Panc1 (cell line): ENCODE measurements at places on chromosomes 3 and 15.

GRCh38 chr3:50324351-50325112, 2.0 kb upstream of the HYAL2 start:
- no peak for DNase-seq

DNA sequence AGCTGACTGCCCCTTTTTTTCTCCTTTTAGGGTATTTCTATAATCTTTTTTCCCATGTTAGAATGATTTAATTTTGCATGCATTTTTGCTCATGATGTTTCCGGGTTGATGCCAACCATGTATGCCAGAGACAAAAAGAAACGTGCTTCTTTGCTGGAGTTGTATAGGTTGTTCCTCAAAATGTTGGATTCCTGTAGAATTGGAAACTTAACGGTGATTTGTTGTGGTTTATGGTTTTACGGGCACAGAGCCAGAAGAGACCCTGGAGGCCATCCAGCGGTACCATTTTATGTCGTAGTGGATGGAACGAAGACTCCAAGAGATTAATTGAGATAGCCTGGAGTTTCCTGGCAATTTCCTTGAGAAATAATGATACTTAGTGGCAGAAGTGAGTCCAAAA, 481.5 kb upstream of the RGMA start:
- no peak for DNase-seq

DNA sequence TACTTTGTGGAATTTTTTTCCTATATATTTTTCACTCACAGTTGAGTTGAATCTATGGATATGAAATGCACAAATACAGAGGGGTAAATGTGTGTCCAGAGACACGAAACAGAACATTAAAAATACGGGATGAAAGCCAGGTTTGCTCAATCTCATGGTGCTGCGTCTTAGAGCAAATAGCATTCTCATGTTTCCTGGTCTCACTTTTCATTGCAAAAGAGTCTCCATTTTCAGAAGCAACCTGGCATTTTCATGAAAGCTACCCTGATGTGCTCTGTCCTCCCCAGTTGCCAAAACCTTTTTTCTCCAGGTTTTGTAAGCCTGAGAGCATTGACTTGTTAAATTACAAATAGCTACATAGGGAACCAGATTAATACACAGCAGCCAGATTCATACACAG, 49.5 kb upstream of the MBNL1 start:
- DNase-seq, result no peak

- DNase-seq, result no peak
Observed at GRCh38 chr15:82646250-82647044, 716 bp downstream of the CPEB1 start.

DNA sequence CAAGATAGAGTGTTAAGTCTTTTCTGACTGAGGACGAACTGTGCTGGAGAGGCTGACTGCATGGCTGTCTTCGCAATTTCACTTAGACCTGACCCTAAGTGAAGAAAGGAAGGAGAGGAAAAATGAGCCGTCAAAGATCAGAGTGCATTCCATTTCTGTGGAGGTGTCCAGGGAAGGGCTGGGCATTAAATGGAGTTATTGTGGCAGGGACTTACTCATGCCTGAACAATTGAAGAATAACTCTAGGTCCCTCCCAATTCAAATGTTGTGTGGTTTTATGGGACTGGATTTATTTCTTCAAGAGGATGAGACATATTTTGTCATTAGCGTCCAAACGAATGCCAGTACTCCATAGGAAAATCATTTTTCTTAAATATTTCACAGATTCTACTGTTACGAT, 187.3 kb upstream of the CFAP20DC start:
- no peak for DNase-seq

GRCh38 chr15:40098489-40099261, 10.0 kb downstream of the BMF start:
- DNase-seq, result peak; percentile 77

DNA sequence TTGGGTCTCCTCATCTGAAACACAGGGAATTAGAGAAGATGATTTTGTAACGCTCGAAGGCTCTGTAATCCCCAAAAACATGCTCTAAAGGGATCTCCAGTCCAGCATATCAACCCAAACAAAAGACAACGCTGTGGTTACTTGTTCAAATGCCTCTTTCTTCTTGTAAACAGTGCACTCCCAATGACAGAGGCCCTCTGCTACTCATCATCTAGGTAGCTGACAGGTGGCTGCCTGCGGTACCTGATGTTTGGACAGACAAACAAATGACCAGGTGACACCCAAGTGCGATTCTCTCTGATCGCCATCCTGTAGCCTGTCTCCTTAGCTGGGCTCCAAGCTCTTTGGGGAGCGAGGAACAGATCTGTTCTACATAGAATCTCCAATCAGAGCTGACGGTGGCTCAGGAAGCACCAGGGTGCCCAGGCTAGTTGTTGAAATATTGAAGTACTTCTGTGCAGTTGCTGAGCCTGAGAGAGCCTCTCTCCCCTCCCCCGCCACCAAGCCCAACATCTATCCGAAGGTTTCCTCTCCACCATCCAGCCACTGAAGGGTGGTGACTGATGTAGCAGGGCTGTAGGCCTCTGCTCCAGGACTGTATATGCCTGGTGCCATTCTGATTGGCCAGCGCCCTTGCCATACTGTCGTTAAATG, 238.7 kb downstream of the XXYLT1 start:
- DNase-seq, result no peak

DNA sequence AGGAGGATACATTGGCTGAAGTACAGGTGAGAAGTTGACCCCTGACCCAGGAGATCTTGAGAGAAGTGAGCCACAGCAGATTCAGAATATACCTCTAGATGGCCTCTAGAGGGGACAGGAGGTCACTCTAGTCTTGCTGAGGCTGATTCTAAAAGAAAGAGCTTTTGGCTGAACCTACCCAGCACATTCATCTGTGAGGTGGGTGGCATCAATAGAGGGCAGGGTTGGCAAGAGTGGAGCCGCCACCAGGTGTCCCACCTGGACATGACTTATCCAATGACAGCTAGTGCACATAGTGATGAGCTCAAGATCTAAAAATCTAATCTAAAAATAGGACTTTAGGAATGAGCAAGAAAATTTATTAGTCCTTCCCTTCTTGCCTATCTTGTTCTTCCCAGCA, 51.6 kb downstream of the CYP19A1 start:
- DNase-seq, result no peak

DNA sequence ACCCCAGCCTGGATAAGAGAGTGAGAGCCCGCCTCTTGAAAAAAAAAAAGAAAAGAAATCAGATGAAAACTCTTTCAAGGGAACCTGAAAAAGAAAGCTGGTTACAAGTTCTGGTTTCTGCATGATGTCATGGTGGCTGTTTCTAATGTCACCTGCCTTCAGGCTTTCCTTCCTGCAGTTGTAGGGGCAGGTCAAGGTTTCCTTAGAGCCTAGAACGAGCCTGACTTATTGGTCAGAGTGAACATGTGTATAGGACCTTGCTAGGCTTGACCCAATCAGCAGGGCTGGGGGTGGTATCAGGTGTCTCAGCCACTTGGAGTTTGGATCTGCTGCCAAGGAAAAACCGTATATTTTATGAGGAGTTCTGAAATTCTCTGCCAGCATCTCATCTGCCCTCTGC, 3.8 kb downstream of the IVD start:
- no peak for DNase-seq

- no peak for DNase-seq
Observed at GRCh38 chr3:126416943-126417342, 22.2 kb downstream of the CFAP100 start.

GRCh38 chr3:104755791-104756190, 610.9 kb upstream of the ALCAM start:
- DNase-seq, result no peak

GRCh38 chr3:174547801-174548435, 311.2 kb upstream of the NAALADL2 start:
- no peak for DNase-seq

DNA sequence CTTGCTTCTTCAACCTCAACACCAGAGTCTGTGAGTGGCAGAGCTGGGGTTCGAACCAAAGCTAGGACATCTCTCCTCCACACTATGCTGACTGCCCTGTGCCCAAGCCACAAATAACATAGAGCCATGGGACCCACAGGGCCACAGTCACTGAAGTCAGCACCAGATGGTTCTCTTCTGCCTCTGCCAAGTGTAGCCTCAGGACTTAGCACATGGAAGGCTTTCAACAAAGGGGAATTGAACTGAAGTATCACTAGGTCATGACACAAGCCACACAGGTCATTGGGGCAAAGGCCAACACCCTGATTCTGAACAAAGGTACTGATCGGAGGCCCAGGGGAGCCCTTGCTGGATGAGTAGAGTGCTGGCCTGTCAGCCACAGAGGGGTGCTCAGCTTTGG, 83.6 kb downstream of the BDH1 start:
- no peak for DNase-seq

DNA sequence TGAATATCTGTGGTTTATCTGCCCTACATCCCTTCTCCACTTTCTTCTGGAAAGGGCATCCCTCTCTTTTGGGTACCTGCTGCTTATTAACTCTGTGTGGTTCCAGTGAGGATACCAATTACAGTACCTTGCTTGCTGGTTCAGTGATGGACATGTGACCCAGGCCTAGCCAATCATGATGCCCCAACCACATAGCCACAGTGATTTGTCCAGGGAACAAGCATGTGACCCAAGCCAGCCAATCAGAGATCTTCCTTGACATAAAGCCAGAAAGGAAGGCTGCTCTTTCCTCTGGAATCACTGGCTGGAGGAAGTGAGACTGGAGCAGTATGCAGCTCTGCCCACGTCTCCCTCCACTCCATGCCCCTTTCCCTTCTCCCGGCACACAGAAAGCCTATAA, 10.9 kb upstream of the TMEM158 start:
- no peak for DNase-seq

DNA sequence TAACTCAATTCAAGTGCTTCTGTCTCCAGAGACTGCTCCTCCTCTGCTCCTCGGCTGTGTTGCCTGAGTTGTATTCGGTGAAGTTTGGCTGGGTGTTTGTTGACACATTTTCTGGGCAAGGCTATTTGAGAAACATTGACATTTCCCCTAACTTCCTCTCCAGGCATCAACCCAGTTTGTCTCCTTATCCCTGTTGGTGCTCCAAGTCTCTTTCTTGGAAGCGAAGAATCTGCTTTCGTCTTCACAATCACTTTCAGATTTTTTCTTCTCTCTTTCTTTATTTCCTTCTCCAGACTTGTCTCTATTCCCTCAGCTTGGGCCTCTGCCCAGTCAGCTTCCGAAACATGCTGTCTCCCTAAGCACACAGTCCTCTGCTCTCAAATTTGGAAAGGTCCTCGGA, 84.7 kb downstream of the ETV5 start:
- DNase-seq, result no peak

DNA sequence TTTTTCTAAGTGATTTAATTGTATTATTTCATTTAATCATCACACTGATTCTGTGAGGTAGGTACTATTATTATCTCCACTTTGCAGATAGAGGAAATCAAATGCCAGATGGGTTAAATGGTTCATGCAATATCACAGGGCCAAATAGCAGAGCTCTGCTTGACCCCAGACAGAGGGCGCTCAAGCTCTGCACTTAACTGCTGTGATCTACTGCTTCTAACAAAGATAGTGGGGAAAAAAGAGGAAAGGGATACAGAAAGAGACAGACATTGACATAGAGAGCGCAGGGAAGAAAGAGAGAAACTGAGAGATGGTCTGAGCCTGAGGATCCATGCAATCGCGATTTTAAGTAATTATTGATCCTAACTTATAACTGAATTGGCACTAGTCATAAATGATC, 279.1 kb upstream of the THRB start:
- DNase-seq, result peak; percentile 24

DNA sequence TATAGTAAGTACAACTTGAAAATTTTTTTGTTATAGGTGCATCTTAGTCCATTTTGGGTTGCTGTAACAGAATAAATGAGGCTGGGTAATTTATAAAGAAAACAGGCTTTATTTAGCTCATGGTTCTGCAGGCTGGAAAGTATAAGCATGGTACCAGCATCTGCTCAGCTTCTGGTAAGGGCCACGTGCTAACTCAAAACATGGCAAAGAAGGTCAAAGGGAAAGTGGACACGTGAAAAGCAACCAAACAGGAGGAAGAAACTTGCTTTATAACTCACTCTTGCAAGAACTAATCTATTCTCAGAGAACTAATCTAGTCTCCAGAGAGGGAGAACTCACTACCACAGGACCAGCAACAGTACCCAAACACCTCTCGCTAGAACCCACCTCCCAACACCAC, 9.1 kb downstream of the HDGFL3 start:
- DNase-seq, result no peak

- DNase-seq, result no peak
Observed at GRCh38 chr15:98375513-98376340, 272.6 kb upstream of the IGF1R start.

GRCh38 chr3:120824613-120825012, 82.1 kb downstream of the GTF2E1 start:
- DNase-seq, result no peak

DNA sequence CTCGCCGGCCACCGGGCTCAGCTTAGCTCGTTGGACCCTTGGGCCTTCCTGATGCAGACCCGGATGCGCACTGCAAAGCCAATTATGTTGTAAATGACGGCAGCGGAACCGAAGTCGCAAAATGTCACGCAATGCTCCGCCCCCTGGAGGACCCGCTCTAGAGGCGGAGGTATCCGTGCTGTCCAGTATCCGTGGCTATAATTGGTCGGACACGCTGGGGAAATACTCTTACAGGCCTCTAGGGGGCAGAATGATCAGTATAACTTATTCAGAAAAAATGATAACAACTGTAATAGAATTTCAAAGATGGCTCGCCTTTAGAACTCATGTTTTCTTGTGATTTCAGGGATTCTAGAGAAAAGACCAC, at the start of gene PRR23B:
PRR23B (minus strand) TSS at position 59 of the 367 bp plus-strand sequence. CDS start 265 bp downstream, outside the sequence.
- no peak for DNase-seq

DNA sequence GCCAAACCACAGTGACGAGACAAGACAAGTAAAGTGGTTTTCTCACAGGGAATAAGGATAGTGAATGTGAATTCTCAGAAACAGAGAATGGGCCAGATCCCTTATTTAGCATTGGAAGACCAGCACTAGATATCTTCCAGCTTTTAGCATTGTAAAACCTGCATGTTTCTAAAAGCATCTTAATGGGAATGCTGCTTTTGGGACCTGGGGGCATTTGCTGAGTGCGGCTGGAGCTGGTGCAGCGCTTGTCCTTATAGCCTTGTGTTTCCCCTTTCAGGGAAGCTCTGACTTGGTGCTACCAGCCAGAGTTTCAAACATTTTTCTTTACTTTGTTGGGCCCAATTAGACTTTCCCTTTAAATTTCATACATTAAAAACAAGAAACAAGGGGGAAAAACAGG, 52.9 kb downstream of the CLSTN2 start:
- no peak for DNase-seq

DNA sequence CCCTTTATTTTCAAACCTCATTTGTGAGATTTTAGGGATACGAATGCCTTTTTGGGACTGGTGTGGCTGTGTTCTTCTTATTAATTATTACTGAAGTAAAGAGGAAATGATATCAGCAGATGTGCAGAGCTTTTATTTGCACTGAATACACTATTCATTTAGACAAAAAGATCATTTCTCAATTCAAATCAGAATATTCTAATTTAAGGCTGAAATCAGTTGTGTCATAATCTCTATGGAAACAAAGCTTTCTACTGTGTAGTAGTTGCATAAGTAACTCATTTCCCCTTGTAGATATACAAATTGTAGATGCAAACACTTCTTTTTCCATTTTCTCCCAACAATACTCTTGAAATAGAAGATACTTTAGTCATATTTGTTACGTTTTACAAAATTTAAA, 56.0 kb downstream of the PDE8A start:
- DNase-seq, result no peak

- DNase-seq, result no peak
Observed at GRCh38 chr3:17874636-17875035, 132.2 kb upstream of the TBC1D5 start.

- no peak for DNase-seq
Observed at GRCh38 chr3:125967156-125967555, 1.8 kb upstream of the ROPN1B start.
